A673 (cell line): ENCODE measurements at places on chromosomes 2 and 18. TPM values are rescaled to one million over a fixed set of nuclear protein-coding genes. Genes with fewer than 3 reads are reported as not detected.
A peak's percentile ranks its signal among the peaks of the same experiment; 100 is the strongest.

DNA sequence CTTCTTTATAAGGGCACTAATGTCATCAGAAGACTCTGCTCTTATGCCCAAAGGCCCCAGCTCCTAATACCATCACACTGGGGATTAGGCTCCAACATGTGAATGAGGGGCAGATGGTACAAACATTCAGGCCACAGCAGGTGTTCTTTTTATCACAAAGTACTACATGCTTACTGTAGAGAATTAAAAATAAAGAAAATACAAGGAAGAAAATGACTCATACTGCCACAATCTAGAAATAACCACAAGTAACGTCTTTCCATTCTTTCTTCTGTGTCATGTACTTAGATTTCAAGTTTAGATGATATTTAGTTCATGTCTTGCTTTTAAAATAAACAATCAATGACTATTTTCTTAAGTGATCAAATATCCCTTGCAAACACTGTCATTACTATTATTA lies 100.3 kb upstream of the NEDD4L start:
- DNase-seq: peak; percentile 10

DNA sequence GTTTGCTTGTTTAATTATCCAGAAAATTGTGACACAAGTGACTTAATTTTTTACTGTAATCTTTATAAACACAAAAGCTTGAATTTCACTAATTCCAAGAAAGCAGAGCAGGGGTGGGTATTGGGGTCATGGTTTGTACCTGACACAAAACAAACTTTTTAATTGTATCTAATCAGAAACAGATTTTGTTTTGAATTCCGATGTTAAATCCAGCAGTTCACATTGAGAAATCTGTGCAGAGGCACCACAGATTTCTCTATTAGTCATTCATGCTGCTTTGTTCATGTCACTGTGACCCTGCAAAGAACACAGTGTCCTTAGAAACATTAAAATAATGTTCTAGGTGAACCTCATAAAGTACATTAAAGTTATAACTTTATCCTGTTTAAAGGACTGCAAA lies 443.4 kb downstream of the NYAP2 start:
- DNase-seq: peak; percentile 14

DNA sequence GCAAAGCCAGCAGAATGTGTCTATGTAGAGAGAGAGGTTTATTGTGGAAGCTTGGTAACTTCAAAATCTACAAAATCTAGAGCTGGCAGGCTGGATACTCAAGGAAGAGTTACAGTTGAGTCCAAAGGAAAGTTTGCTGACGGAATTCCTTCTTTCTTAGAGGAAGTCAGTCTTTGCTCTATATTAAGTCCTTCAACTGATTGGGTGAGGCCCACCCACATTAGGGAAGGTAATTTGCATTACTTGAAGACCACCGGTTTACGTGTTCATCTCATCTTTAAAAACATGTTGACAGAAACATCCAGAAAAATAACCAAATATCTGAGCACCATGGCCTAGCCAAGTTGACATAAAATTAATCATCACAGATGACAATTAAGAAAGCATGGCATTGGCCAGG lies 101.5 kb downstream of the TEX51 start:
- no peak for DNase-seq

GRCh38 chr2:65934992-65935629 lies 499.8 kb upstream of the MEIS1 start:
- DNase-seq: no peak

- no peak for DNase-seq
Measured at GRCh38 chr2:212871597-212871996, 279.8 kb downstream of the IKZF2 start.

DNA sequence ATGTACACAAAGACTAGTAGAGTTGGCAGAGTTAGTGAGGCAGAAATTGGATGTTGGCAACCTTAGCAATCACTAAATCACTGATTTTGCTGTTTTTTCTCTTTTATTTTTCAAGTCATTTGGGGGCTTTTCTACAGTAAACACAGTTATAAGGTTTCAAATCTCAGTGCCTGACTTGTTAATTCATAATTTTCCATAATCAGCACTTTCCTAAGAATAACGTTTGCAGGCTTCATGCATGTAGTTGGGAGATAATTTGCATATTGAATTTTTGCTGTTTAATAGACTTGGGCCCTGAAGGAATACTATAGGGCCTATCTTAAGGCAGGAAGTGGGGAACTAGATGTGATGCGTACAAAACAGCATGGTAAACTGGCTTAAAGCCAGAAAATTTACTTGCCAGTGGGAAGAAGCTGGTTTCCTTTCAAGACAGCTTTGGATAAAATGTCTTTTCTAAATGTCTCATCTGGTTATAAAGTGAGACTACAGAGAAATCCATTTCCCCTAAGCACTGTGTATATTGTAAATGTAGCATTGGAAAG lies 127.2 kb upstream of the SMIM21 start:
- peak; percentile 6 for DNase-seq

DNA sequence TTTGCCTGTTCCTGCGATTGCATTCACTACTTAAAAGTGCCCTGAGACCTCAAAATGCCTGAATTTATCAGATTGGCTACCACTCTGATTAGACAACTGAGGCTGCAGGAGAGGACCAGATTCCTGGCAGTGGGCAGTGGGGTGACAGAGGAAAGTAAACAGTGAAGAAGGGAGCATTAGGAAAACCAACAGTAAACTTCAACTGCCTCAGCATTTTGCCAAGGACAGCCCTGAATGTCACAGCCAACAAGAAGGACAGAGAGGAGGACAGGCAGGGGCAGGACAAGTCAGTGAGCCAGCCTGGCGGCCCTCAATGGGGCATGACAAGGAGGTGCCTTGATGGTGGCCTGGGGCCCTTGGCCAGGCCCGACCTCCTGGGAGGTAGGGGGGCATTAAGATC lies 24.3 kb downstream of the ACMSD start:
- no peak for DNase-seq

- no peak for DNase-seq
Measured at GRCh38 chr2:15830937-15831549, 109.3 kb upstream of the MYCN start.

- no peak for DNase-seq
Measured at GRCh38 chr2:240946046-240946445, 39.9 kb downstream of the CROCC2 start.

Gene GATA6
- total RNA-seq: 0.20 and 0.21 TPM in 2 replicates

Gene SAG
- 1.3 and 2.4 TPM in 2 replicates for total RNA-seq

Gene SLC14A1
- not detected in 2 replicates for total RNA-seq

Gene MARCO
- not detected in 2 replicates for total RNA-seq
